ENCODE measurements at places on chromosomes 3 and 15.
A peak's percentile ranks its signal among the peaks of the same experiment; 100 is the strongest.

GRCh38 chr3:122754929-122755328 is 38.7 kb downstream of the HSPBAP1 start:
- peak; percentile 67 for DNase-seq

DNA sequence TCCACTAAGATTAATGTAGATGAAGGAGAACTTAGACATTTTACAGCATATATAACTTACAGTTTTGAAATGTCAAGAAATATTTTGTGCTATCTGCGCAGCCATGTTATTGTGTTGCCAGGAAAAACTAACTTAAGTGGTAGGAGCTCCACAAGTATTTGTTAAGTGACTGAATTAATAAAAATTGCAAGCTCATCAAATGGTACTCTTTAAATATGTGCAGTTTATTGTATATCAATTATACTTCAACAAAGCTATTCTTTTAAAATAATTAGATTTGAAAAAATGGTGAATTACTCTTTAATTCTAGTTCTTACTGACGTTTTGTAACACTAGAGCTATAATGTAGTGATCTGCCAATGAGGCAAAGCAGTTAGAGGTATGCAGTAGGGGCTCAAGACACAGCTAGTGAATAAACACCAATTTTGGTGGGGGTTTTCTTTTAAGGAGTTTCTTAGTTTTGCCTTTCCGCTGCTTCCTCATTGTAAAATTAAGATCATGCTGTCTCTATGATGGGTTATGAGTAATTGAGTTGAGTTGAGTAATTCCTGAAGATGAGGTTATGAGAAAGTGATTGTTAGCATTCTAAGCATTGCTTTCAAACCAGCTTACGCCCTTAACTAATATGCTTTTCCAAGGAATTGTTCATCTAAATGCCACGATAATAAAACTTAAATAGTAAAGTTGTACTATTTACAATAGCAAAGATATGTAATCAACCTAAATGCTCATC is 10.9 kb upstream of the LXN start:
- DNase-seq, result no peak

DNA sequence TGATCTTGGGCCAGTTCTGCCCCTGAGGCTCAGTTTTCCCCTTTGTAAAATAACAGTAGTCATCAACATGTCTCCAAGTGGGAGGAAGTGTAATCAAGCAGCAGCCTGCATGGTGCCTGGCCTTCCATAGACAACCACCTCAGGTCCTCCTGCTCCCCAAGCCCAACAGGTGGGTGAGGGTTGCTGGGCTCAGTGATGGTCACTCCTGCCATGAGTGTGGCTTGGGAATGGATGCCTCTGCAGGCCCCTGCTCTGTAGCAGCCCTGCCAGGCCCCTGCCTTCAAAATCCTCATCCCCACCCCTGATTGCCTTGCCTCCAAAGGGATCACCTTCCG is 59.1 kb upstream of the SLC6A1 start:
- no peak for DNase-seq

- DNase-seq, result no peak
These were observed 478 bp downstream of the BNC1 start for GRCh38 chr15:83283813-83284558.

GRCh38 chr3:52882377-52882776 is 15.0 kb downstream of the STIMATE start:
- no peak for DNase-seq

DNA sequence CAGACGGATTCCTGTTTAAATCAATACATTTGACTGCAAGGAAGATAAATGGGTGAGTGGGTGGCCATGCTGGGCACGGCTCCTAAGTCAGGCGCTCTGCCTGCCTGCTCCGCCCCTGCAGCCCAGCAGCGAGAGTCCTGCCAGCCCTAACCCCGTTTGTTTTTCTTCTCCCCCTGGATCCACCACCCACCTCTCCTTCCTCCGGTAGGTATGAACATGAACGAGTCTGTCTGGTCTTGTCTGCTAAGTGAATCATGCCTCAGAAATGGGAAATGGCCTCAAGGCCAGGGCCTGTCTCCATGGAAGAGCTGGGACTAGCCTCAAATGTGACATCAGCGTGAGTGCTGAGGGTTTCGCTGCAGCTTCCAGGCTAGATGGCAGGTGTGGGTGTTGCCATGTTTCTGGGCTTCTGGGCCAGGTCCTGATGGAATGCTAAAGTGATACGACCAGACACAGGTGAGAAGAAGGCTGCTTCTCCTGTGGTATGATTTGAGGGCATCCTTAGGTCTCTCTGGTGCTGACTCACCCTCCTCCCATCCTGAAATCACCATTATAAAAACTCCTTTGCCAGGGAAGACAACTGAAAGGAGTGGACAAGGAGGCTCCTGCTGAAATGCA is 5.6 kb upstream of the FEM1B start:
- DNase-seq, result peak; percentile 77

DNA sequence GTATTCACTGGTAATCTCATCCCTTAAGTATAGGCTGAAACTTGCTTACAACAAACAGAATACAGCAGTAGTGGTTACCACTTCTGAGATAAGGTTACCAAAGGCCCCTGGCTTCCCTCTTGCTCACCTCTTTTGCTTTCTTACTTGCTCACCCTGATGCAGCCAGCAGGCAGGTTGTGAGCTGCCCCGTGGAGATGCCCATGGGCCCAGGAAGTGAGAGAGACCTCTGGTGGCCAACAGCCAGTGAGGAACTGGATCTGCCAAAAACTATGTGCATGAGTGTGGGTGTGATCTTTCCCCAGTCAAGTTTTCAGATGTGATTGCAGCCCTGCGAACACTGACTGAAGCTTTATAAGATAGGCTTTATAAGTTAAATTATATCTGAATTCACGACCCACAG is 48.7 kb downstream of the NMNAT3 start:
- DNase-seq, result peak; percentile 28

DNA sequence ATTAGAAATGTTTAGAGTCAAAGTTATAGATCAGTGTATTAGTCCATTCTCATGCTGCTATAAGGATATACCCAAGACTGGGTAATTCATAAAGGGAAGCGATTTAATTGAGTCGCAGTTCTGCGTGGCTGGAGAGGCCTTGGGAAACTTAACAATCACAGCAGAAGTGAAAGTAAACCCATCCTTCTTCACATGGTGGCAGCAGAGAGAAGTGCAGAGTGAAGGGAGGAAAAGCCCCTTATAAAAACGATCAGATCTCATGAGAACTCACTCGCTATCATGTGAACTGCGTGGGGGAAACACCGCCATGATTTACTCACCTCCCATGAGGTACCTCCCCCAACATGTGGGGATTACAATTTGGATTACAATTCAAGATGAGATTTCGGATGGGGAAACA is 871.5 kb downstream of the DIPK2A start:
- DNase-seq, result no peak

- DNase-seq, result no peak
These were observed 32.4 kb downstream of the CMTM7 start for GRCh38 chr3:32423956-32424557.

- no peak for DNase-seq
These were observed 26.1 kb upstream of the ZCWPW2 start for GRCh38 chr3:28322464-28322863.

DNA sequence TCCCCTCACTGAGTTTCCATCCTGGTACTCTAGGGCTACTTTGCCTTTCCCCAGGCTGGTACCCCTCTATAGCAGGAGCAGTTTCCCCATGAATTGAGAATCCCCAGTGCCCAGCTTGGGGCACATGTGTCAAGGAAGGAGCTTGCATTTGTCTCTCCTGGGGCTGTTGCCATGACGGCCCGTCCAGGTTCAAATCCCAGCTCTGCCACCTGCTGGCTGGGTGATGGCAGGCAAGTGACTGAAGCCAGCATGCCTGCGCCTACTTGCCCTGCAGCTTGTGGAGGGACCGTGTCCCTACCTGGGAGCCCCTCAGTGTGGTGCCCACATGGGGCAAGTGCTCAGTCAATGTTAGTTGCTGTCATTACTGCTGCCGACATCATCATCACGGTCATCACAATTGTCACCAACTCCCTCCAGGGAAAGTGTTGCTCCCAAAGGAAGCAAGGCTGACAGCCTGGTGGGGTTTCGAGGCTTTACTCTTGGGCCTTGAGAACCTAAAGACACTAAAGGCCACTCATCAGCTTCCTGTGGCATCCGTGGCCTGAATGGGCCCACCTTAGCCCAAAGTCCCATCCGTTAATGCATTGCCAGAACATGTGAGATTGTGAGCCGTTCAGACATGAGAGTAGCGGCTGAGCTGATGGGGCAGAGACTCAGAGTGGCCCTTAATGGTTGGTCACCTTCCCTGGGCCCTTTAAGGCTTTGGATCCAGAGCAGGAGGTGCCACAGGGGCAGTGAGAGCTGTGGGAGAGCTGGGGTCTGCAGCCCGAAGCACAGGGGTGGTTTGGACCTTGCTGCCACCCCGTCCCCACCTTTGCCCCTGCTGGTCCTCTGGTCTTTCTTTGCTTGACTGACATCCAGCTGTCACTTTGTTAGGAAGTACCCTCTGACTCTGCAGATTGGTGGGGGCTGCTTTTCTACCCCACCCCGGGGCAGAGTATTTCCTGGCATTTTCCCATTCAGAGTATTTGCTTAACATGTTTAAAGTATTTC is 144.4 kb downstream of the DNAJB8 start:
- peak; percentile 13 for DNase-seq

- DNase-seq, result peak; percentile 49
These were observed 27.9 kb downstream of the EHD4 start for GRCh38 chr15:41944313-41944940.

DNA sequence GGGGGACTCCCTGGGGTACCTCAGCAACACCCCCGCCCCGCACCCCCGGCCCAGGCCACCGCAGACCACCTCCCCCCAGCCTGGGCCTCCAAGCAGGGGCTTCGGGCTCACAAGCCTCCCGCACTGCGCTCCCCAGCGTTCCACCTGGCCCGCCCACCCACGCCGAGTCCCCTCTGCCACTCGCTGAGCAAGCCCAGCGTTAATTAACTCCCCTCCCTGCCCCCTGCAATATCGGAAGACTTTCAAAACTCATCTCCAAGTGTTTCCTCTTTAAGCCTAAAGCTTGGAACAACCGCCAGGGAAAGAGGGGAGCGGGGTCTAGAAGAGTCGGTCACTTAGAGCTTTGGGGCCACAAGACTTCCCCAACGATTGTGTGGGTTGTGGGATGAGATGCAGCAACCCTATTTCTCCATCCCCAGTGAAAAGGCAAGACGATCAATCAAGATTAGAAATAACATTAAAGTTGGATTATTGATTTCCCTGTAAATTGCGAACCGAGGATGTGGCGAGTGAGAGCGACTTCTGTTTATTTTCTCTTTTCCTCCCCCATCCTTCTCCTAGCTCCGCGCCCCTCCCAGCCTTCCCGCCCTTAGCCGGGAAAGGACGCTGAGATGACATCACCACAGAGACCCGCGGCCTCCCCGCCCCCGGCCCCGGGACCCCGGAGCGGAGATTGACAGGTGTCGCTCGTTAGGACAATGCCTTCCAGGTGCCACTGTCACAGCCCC is 30.2 kb downstream of the NR2F2 start:
- no peak for DNase-seq

DNA sequence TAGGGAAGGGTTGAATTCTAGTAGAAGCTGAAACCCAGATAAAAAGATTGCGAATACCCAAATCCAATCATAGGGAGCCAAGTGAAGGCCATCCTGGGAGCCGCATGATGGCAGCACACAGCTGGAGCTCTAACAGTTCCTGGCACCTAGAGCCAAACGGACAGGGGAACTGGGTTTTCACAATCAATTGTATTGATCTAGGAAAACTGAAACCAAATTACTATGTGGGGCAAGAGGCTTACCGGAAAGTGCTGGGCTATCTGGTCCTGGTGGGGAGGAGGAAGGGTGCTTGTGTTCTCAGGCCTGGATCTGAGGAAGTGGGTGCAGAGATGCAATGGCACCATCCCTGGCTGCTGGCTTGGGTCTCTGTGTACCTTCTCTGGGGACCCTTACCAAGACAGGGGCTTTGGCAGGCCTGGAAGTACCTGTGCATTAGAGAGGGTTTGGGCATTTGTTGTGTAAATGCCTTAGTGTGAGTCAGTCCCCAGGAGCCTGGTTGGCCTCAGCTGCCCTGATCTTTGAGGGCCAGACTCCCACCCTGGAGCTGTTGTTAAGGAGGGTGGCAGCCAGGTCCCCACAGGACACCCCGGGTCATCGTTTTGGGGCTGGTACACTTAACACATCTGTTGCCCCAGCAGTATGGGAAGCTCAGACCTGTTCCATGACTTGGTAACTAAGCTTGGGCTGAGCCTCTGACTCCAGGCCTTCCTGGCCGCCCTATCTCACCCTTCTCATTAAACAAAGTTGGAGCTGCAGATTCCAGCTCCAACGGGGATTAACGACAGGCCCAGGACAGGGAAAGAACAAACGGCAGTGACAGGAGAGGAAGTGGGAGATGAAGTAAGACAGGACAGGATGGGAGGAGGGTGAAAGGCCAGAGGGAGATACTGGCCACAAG is 8.9 kb upstream of the FURIN start:
- DNase-seq, result no peak

DNA sequence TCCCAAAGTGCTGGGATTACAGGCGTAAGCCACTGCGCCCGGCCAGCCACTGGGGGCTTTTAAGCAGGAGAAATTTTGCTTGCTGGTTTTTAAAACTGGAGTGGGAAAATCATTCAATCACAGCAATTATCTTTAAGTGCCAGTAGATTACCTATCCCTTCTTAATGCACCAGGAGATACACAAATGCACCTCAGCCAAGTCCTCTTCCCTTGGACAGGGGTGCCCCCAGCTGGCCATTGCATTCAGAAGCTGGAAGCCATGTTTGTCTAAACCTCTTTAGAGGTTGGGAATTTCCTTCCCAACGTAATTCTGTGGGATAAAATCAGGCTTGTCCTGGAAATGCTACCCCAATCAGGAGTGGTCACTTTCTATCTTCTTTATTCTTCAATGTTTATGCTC is 26.6 kb downstream of the MIX23 start:
- DNase-seq, result peak; percentile 31

GRCh38 chr3:58351920-58352319 is 19.2 kb downstream of the PXK start:
- no peak for DNase-seq

GRCh38 chr3:72907131-72907711 is 19.4 kb downstream of the GXYLT2 start:
- no peak for DNase-seq

DNA sequence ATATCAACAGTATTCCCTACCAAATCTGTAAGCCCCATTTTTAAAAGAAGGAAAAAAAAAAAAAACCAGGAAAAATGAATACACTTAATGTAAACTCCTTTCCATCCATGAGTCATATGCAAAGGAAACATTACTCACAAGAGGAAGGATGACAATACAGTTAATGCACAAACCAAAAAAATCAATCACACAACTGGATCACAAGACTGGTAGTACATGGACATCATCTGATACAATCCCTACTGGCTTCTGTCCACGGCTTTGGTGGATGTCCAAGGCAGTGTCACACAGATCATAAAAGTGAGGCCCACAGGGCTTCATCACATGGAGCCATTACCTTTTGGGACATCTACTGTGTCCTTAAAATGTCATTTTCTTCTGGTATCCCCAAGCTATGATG is 44.0 kb downstream of the SUCLG2 start:
- DNase-seq, result peak; percentile 13

DNA sequence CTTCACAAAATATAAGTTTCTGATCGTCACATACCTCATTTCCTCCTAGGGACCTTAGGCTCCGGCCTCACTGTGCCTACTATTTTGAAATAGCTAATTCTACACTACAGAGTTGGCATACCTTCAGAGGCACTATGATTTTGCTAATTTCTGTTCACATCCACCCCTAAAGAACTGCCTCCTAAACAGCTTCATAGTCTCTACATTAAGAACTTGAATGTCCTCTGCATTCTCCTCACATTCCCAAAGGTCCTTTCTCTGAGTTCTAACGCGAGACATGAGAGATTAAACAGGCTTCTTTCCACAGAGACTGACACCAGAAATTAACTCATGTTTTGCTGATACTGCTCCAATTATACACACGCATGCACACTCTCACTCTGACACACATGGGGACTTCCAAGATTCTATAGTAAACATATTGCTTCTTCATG is 75.5 kb downstream of the DLG1 start:
- no peak for DNase-seq
